Activated naive CD4-positive, alpha-beta T cell (primary cell): ENCODE measurements at places on chromosomes 5 and 9.

DNA sequence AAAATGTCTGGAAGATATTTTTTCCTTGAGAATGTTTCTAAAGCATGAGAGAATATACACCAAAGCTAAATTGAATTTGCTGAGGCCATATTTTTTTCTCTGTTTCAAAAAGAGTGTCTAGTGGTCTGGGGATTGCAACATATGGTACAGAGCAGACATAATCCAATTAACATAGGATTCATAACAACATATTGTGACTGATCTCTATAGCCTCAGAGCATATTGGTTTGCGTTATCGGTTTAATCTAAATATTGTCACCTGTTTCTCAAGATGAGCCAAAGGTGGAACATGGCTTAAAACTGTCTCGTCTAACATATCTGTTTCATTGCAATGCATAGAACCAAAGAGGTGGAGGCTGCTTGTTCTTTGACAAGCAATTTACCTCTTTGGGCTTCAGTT lies 3.9 kb downstream of the PPP3R2 start:
- DNase-seq = no peak

DNA sequence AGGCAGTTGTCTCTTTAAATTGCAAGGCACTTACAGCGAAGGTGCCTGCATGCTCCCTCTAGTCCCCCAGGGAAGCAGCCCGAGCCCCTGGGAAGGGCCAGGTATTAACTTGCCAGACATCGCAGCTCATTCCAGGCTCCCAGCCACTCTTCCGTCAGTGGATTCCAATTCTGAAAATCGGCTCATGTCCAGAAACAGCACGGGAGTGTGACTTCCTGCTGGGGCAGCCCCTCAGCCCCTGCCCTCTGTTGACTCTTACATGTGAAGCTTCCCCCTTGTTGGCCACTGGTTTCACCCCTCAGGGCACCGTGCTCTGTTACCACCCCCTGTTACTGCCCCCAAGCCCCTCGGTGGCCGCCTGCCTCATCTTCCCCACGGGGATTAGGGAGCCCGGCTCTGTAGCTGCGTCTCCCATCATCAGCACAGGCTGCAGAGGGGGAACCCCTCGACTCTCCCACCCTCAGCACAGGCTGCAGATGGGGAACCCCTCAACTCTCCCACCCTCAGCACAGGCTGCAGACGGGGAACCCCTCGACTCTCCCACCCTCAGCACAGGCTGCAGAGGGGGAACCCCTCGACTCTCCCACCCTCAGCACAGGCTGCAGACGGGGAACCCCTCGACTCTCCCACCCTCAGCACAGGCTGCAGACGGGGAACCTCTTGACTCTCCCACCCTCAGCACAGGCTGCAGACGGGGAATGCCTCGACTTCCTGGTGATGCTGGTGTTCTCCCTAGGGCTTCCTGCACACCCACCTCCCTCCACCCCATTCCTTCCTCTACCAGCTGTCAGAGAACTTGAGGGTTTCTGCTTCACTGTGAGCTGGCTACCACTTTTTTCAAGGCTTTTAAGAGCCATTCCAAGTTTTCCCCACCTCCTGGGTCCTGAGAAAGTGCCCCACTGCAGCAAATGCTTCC lies 11.1 kb upstream of the CACNA1B start:
- no peak for DNase-seq

GRCh38 chr9:116844621-116845020 lies 157.5 kb downstream of the TRIM32 start:
- no peak for DNase-seq

- DNase-seq = no peak
Observed at GRCh38 chr9:13118313-13118712, 161.2 kb downstream of the MPDZ start.

- no peak for DNase-seq
Observed at GRCh38 chr5:20420991-20421595, 433.1 kb upstream of the CDH18 start.

GRCh38 chr9:82273121-82273520 lies 284.5 kb downstream of the SPATA31D1 start:
- DNase-seq = no peak

DNA sequence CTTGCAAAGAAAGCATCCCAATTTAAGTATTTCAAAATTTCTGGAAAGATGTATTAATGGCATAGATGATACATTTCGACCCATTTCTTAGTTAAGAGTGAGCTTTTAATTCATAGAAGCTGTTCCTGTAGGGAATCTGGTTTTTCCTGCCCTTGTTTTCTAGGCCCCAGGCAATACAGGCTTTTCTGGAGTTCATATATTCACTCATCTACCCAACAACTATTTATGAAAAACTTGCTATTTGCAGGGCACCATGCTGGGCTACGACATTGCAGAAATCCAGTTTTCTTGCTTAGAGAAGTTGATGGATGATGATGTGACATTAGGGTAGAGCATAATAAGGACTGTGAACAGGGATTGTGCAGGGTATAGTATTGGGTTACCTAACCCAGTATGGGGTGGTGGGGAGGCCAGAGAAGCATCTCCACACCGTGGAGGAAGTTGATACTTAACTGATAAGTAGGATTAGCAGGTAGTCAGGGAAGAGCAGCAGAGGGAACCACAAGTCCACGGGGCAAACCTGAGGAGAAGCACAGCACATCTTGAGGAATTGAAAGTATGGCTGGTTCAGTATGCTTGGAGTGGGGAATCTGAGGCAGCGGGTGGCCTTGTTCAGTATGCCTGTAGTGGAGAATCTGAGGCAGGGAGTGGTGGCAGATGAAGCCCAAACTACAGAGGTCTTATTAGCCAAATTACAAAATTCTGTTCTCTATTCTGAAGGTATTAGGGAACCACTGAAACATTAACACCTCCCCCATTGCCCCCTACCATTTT lies 247.5 kb downstream of the ARRDC3 start:
- no peak for DNase-seq

- DNase-seq = no peak
Observed at GRCh38 chr9:119033596-119033995, 335.6 kb downstream of the BRINP1 start.

DNA sequence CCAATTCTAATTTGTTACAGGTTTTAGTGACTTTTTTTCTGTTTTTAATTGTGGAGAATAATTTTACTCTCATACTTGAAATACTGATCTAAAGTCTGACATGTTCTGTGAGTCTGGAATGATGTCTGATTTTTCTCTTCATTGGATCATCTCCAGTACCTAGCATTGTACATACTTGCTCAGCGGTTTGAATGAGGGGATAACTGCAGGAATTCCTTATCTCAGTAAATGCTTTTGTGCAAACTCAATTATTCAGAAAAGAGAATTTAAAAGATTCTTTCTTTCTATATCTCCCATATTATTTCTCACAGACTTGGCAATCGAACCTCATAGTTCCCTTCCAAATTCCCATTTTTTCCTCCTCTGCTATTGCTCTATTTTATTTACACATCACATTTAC lies 397.9 kb upstream of the SGCD start:
- no peak for DNase-seq

GRCh38 chr5:172941067-172941516 lies 18.1 kb upstream of the RPL26L1 start:
- DNase-seq = no peak

GRCh38 chr5:115333164-115333563 lies 36.7 kb upstream of the CCDC112 start:
- DNase-seq = no peak

GRCh38 chr5:159088371-159088770 lies 11.3 kb downstream of the EBF1 start:
- DNase-seq = no peak

- DNase-seq = no peak
Observed at GRCh38 chr9:77087506-77087905, 68.1 kb downstream of the FOXB2 start.

DNA sequence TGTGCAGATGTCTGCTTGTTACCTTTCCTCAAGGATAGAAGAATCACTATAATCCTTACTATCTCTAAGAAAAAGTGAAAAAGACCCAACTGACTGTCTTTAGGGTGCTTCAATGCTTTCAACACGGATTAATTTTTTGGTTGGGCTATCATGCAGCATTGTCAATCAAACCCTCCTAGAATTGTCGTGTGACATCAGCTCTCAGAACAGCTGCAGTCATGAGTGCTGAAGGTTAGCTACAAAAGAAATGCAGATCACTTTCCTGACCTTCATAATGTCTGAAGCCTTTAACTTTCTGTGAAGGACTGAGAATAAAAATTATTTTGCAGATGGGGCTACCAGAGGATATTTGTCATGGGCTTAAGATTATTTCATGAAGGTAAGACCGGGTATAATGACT lies 107.9 kb upstream of the EFNA5 start:
- DNase-seq = no peak

- DNase-seq = no peak
Observed at GRCh38 chr9:130825351-130825651, 9.8 kb upstream of the ABL1 start.

- DNase-seq = no peak
Observed at GRCh38 chr9:23842565-23843129, 16.6 kb upstream of the ELAVL2 start.
